ENCODE measurements at places on chromosomes 2 and 18.

- no peak for DNase-seq
These were observed 92.8 kb upstream of the BARD1 start for GRCh38 chr2:214902286-214902685.

GRCh38 chr2:172282944-172283343 lies 144.4 kb upstream of the ITGA6 start:
- no peak for DNase-seq

DNA sequence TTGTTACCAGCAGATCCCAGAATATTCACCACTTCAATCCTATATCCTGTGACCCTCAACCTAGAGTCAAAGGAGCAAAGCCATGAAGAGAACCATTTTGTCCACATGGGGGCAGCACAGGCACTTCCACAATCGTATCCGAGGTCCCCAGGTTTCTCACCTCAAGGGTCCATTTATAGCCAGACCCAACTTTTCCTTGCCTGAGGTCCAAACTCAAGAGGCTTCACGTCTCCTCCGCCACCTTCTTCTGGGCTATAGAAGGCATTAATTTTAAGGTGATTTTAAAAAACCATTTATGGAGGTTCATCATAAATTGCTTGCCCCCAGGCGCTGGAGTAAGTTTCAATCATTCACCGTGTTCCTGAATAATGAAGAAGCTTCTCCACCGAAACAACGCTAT lies 111.6 kb upstream of the NABP1 start:
- no peak for DNase-seq

GRCh38 chr2:202140522-202141252 lies 67.6 kb downstream of the KIAA2012 start:
- DNase-seq, result no peak

DNA sequence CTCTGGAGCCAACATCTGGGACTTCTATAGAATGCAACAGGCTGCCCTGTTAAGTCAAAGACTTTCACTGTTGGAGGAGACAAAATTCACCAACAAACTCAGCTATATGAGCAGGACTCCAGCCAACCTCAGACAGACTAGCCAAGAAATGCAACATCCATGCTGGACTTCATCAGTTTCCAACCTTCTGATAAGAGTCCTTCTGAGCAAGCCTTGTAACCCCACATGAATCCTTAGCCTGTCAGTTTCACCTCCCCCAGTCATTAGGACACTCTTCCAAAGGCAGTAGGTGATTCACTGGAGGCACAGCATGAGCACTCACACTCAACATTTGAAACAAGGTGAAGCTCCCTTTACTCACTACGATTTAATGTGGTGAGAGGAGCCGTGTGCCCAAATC lies 5.8 kb downstream of the TBC1D8 start:
- no peak for DNase-seq

- no peak for DNase-seq
These were observed 13.3 kb downstream of the ACKR3 start for GRCh38 chr2:236582968-236583367.

DNA sequence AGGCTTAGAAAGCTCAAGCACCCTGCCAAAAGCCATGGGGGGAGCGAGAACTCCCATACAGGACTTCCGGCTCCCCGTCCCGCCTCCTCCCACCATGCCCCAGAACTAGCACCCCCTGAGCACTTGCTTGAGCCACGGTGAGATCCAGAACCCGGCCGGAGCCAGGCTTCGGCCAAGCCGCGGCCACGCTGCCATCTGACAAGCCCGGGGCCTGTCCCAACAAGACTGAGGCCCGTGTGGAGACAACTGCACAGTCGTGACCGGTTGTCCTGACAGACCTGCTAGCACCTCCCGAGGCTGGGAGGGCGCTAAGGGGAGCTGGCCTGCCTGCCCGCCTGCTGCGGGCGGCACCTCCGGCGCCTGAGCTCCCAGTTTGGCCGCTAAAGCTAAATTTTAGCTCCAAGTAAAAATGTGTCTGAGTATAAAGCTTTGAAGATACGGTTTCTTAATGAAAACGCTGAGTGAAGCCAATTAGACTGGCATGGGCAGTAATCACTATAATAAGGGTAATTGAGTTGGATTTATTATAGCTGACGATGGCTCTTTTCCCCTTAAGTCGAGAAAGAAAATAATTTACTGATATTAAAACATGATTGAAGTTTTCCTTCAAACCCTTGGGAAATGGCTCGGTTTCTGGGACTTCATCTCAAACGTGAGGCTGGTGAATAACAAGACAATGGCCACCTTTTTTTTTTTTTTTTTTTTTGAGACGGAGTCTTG lies 78.3 kb upstream of the ODC1 start:
- no peak for DNase-seq

DNA sequence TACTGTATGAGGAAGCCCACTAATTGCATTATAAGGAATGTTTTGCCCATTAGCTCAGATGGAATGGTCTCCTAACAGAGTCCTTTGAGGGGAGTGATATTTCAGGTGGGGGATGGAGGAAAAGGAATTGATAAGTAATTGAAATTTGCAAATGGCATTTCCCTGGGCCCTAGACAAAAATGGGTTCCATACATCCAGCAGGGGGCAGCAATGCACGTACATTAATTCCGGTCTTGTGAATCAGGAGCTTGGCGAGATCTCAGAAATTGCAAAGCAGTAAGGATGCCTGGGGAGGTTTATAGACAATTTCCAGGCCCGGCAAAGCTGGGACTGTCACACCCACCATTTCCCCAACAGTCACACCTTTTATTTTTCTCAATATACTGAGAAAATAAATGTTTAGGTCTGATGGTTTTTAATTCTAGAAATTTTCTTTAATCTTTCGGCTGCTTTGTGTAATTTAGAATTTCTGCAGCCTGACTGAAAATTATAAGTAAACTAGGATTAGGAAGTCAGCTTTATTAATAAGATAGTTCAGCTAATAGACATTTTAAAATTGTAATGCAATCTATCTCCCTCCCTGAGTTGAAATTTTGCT lies 122.8 kb downstream of the LYPD1 start:
- no peak for DNase-seq

GRCh38 chr2:26875065-26875634 lies 27.2 kb downstream of the DPYSL5 start:
- no peak for DNase-seq

DNA sequence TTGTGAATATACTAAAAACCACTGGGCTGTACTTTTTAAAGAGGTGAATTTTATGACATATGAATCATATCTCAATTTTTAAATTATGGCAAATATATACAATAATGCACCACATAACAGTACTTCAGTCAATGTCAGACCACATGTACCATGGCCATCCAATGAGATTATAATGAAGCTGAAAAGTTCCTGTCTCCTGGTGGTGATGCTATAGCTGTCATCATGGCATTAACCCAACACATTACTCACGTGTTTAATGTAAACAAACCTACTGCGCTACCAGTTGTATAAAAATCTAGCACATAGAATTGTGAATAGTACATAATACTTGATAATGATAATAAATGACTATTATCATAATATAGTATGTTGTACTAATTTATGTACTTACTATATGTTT lies 77.6 kb upstream of the ID2 start:
- no peak for DNase-seq

DNA sequence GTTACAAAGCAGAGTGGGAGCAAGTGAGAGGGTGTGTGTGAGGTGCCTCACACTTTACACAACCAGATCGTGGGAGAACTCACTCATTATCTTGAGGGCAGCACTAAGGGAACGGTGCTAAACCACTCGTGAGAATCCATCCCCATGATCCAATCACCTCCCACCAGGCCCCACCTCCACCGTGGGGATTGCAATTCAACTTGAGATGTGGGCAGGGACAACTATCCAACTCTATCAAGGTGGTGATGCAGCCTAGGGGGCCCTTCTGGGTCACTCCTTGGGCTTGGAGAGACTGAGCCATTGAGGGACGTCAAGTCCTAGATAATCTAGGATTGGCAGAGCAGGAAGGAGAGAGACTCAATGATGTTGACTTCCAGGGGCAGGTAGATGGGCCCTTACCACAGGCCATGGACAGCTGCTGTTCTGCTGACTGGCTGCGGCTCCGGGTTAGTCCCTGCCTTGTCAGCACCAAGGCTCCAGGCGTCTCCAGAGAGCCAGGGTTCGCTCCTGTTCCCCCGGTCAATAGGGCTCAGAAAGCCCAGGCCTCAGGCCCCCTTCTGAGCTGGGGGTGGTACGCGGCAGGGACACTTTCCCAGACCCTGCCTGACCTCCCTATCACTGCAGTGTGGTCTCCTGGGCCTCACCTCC lies 193.2 kb upstream of the HS6ST1 start:
- no peak for DNase-seq

DNA sequence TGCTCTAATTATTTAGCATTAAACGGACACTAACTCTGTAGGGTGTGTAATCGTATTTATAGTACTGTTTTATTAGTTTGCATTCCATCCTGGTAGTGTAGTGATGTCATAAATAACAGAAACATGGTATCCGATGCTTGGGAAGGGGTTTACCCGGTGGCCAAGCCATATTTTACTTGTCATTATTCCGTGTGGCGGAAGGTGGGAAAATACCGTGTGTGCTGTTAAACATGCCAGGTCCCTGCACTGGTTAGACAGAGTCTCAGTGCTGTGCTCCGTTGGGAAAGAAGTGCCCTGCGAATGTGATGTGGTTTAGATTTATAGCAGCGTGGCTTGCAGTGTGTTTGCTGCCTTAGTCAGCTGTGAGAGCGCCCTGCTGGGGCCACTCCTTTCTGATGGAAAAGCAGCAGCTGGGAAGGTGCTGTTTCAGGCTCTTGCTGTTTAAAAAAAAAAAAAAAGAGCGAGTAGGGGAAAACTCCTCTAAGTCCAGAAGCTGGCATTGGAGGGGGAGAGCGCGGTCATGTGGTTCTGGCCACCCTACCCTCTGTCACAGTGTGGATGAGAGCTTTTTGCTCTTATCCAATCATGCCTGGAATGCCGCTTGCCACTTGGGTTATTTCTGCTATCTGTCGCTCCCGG lies 211.0 kb downstream of the NEDD4L start:
- DNase-seq, result no peak

GRCh38 chr2:23828986-23829385 lies 97.9 kb downstream of the ATAD2B start:
- DNase-seq, result no peak

- DNase-seq, result no peak
These were observed 45.3 kb downstream of the PSMD14 start for GRCh38 chr2:161353543-161353942.

- no peak for DNase-seq
These were observed 363.5 kb upstream of the TNP1 start for GRCh38 chr2:217223222-217223930.

- no peak for DNase-seq
These were observed 191.4 kb downstream of the TMEM163 start for GRCh38 chr2:134527381-134527780.

DNA sequence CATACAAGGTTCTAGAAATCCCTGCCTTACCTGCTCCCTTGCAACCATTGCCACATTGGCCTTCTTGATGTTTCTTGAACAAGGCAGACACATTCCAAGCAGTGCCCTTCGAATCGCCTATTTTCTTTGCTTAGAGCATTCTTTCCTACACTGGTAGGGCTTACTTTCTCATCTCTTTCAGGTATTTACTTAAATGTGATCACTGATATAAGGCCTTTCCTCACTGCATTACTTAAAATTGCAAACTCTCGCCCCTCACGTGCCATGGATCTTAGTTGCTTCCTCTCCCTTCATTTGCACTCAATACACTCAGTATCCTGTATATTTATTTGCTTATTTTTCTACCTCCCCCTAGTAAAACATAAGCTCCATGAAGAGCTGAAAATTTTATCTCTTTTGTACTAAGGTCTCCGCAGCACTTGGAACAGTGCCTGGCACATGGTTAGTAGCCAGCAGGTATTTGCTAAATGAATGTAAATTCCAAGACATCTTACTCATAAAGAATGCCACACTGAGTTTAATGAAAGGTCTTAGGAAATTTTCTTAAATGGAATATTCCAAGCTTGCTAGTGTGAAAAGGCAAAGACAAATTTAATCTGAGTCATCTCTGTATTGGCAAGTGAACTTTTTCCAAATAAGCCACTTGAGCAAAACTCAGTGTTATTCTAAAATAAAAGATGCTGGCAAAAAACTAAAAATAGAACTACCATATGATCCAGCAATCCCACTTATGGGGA lies 42.4 kb upstream of the FIGN start:
- DNase-seq, result no peak

- DNase-seq, result no peak
These were observed 1.5 kb downstream of the LBX2 start for GRCh38 chr2:74497777-74498499.

DNA sequence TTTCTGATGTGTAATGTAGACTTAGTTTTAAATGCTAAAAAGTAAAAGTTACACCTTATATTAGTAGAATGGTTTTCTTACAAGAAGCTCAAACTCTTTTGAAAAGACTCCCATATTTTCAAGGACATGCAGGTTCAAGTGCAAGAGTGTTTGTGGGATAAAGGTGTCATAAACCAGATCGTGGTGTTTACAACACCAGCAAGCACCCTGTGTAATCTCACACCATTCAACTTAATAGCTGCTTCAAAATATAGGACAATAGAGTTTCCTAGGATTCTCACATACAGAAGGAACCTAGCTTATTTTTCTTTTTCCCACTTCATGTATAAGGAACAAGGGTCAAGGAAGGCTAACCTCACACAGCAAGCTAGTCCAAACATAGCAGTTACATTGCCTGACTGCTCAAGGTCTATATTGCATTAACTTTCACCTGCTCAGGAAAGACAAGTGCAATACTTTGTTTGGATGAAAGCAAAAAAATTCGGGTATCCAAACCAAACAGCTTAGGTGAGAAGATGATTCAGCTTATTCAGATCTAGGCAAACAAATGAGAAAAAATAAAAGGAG lies 172.3 kb downstream of the IKZF2 start:
- no peak for DNase-seq

- no peak for DNase-seq
These were observed 274.3 kb upstream of the FBXO11 start for GRCh38 chr2:48180557-48180956.

DNA sequence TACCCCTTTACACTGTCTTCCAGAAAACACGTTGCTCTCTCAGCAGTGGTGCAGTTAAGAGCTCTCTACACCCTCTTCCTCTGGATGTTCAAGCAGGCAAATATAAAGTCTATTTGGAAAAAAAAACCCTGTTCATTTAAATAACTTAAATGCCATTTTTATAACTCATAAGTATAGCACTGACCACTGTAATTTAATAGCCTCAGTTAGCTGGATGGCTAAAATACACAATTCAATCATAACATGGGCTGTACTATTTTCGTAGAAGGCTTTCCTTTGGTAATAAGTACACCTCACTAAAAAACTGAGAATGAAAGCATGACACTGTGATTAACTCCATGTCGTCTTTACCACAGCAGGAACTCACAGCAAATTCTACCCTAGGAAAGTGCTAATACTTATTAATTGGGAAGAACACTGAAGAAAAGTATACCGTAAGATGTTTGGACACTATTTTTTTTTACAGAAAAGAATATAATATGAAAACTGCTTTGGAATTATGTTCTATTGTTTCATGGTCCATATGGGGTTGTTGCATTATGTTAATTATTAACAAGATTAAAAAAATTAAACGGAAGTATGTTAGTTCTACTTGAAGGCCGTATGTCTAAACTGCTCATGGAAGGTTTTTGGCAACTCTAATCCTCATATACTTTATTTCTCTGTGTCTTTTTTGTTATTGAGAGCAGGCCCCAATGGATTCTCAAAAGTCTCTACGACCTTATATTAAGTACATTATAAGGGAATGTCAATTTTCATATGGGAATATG lies 269.1 kb downstream of the ZNF385B start:
- DNase-seq, result no peak

- DNase-seq, result no peak
These were observed 23.2 kb downstream of the KCNF1 start for GRCh38 chr2:10934979-10935350.

- no peak for DNase-seq
These were observed 614.5 kb downstream of the IRS1 start for GRCh38 chr2:226184940-226185615.
